NCI-H226 (cell line): ENCODE measurements at places on chromosomes 6 and 20.

GRCh38 chr20:58099956-58100730 is 128.3 kb downstream of the ANKRD60 start:
- DNase-seq, result no peak

DNA sequence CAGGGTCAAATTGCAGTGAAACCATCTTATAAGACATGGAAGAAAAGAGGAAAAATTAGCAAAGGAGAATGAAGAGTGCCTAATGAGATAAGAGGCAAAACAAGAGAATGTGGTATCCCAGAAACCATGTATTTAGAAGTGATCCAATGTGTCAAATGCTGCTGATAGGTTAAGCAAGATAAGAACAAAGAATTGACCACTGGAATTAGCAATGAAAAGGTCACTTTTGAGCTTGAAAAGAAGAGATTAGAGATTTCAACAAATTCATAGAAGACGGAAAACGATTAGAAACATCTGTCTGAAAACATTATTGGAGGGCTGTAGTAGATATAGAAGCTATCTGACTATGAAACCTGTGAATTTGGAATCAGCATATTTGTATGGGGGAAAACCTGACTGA is 112.2 kb downstream of the AHI1 start:
- DNase-seq, result no peak

GRCh38 chr6:21075986-21076385 is 517.6 kb upstream of the SOX4 start:
- peak; percentile 12 for DNase-seq

DNA sequence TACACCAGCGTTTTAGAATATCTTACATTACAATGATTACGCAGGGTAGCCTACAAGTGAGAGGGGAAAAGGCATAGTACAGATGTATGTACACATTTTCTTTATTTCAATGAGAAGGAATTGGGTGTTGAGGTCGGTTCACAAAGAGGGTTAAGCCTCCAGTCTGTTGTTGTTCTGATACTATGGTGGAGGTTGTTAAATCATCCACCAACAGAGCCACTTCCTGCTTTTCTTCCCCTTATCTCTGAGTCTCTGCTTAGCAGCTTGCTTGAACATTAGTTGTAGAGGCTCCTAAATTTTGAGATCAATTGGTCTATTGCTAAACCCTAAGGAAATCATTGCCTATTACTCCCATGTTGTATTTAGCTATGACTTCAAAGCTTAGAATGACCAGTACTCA is 7.3 kb downstream of the RGS17 start:
- no peak for DNase-seq

GRCh38 chr6:119314885-119315272 is 34.7 kb downstream of the MAN1A1 start:
- DNase-seq, result no peak

GRCh38 chr6:15017261-15017660 is 228.6 kb upstream of the JARID2 start:
- DNase-seq, result no peak

DNA sequence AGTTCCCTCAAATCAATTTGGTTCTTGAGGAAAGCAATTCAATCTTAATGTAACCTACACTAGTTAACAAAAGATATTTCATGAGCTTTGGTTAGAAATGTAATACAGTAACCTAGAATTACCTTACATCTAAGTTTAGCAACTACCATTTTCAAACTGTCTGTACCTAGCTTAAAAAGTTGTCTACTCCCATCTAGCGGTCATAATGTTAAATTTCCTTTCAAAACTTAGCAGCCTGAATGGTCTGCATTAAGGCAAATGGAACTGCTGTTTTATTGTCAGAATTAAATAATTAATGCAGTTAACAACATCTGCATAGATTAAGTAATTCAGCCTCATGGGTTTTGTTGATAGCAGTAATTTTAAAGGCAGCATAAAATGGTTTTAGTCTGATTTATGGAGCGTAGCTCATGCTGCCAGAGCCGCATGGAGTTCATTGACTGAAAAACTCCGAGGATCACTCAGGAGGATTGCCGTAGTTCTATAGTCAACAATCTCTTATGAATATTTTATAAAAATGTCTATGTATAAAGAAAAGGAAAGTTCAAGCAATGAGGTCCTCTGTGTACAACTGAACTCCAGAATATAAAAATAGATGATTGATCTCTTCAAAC is 485.4 kb upstream of the MANEA start:
- DNase-seq, result no peak

DNA sequence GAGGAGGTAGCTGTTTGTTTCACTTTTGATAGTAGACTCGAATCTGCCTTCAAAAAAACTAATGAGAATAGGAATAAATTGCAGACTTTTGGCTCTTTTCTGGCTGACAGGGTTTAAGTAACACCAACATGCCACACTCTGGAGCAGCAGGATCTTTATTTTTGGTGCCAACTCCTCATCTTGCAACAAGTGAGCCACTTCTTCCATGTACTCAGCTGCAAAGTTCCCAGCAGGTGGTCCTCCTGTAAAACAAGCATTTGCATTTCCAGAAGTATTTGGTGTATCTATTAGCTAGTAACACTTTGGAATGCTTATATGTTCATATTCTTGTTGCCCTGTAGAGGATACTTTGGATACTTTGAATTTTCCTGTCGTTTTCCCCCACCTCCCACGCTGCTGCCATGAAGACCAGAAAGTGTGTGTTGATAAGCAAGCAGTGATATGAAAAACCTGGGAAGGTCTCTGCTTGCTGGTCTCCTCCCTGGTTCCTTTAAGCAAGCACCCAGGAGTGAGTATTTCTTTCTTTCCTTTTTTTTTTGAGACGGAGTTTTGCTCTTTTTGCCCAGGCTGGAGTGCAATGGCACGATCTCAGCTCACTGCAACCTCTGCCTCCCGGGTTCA is 1.0 kb downstream of the ARMH2 start:
- peak; percentile 27 for DNase-seq

DNA sequence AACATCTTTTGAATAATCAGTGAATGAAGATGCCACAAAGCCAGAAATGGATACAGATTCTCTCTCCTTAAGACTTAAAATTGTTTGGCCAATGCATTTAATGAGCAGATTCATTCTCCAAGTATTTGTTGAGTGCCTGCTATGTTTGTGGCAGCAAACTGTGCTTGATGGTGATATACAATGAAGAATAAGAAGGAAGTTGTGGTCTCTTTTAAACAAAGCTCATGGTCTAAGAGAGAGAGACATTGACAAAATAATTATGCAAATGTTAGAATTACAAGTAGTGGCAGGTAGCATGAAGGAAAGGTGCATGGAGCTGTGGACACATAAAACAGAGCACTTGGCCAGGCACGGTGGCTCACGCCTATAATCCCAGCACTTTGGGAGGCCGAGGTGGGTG is 28.3 kb downstream of the NFATC2 start:
- no peak for DNase-seq

DNA sequence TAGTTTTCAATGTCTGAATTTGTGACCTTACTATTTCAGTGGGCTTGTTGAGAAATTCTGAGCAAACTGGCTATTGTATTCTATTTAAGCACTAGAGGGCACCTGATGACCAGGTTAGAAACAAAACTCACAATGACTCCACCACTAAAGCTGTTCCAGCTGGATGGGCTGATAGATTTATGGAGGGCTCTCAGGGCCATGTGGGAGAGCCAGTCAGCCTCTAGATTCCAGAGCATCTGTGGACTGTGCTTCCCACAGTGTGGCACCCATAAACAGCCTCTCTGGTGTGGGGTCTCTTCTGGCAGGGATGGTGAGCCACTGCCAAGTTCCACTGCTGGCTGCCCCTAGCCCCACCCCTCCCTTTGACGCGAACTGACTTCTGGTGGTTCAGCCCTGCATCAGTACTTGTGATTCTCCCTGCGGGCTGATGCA is 29.2 kb downstream of the C6orf58 start:
- peak; percentile 21 for DNase-seq

DNA sequence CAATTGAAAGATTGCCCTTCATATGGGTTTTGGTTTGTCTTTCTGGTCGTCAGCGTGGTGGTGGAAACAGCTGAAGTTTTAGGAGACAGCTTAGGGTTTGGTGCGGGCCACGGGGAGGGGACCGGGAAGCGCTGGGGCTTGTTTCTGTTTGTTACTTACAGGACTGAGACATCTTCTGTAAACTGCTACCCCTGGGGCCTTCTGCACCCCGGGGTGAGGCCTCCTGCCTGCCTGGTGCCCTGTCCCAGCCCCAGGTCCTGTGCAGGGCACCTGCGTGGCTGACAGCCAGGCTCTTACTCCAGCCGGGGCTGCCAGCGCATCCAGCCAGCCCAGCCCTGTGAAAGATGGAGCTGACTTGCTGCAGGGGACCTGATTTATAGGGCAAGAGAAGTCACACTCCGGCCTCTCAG is 22.8 kb downstream of the NPEPL1 start:
- no peak for DNase-seq

GRCh38 chr20:59204165-59204894 is 40.7 kb downstream of the ZNF831 start:
- no peak for DNase-seq

DNA sequence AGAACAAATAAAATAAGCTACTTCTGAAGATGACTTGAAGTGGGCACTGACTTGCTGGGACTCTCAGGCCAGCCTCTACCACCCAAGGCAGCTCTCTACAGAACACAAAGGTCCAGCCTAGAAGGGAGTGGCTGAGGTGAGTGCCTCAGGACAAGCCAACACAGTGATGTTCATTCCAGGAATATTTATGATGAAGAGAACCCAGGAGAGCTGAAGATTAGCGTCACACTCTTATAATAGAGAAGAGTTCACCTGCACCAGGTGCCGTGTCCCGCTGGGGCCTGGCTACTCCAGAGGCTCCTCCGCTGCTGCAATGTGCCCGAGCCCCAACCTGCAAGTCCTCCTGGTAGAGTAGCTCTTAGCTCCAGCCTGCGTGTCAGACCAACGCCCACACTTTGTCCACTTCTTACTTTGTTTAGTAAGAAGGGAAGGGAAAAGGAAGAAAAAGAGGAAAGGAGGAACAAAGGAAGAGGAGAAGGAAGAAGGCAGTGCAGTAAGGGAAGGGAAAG is 182.4 kb upstream of the QKI start:
- DNase-seq, result no peak

DNA sequence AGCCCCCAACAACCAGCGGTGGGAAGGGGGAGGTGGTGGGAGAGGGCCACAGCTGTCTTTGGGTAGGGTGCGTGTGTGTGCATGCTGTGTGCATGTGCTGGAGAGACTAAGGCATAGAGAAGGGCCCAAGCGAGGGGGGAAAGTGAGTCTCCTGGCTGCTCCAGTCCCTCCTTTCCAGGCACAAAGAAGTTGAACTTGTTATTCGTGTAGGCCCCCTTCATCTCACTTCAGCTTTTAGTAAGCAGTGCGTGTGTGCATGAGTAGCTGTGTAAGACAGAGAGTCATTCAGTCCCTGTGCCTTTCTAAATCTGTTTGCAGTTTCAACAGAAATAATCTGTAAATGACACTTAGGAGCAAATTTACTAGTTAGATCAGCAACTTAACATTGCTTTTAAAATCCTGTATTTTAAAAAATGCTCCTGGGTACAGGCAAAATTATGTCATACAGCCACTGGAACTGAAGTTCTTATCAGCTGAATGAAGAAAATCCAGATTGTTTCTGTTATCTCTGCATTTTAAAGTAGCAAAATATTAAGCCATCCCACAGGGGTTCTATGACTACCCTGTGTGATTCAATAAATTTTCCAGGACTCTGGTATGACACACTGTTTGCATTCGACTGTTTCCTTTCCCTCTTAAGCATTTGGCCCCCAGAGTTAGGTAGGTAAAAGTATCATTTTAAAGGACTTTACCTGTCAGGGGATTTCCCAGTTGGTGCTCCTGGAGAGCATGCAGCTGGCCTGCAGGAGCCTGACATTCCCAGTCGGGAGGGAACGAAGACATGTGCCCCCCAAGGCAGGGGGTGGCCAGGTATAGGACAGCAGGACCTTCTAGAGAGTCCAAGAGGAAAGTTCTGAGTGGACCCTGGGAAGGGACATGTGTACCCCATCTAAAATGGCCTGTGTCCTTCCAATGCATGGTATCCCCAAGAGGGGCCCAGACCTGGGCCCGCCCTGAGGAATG is 39.0 kb downstream of the MTRES1 start:
- DNase-seq, result peak; percentile 19

GRCh38 chr20:33811776-33812151 is 616 bp downstream of the CHMP4B start:
- DNase-seq, result no peak

DNA sequence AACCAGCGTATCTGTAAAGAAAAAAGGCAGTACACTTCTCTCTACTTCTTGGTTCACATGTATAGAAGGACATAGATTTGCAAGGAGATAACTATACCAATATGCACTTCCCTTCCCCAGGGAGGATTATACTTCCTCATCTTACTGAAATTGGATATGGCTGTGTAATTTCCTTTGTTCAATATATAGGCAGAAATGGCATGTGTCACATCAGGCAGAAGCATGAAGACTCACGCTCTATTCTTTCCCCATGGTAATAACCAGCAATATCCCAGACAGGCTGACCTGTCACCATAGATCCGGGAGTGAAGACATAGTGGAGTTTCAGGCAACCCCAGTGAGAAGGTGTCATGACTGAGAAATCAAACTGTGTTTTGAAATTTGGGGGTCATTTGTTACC is 518.3 kb downstream of the KIF16B start:
- no peak for DNase-seq

DNA sequence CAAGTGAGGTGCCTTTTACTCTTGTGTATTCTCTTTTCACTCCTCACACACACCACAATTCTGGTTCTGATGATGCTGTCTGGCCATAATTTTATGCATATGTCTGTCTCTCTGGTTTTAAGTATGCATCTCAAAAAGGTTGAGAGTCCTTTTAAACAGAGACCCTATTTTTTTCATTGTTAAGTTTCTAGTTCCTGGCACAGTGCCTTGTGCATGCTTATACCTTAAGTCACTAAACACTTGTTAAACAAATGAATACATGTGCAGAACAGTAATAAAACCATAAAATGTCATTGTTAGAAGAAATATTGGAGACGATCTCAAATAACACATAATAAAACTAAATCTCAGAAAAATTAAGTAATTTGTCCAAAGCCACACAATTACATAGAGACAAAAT is 7.9 kb downstream of the ROS1 start:
- no peak for DNase-seq

DNA sequence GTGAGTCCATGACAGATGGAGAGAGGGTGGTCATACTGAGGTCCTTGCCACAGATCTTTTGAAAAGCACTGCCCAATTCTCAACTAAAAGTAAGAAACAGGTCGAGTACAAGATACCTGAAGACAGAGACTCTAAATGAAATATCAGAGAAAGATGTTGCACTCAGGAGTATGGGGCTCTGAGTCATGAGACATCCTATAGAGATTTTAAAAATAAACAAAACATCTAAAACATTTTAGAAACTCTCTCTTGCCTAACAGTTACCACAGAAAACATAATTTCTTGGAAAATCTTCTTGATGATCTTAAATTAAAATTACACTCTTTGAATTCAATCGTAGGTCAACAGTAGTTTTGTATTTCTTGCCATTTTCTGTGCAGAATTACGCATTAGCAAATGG is 348.9 kb upstream of the MARCKS start:
- no peak for DNase-seq

- no peak for DNase-seq
Measured at GRCh38 chr20:63072991-63073737, 66.4 kb upstream of the BHLHE23 start.

DNA sequence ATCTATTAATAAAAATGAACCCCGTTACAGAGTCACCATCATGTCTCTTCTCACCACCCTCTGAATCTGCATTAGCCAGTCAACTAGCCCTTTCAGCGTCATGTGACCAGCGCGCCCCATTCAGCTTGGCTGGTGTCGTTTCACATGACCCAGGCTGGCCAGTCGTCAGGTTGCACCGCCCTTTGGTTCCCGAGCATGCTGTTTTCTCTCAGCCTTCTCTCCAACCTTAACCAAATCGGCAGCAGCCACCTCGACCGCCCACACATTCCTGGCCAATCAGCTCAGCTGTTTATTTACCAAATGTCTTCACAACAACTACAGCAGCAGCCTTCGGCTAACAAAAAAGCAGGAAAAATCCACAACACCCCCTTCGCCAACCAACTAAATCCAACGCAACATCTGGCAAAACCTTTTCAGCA is 5.6 kb downstream of the SRSF3 start:
- peak; percentile 21 for DNase-seq
